ENCODE measurements at places on chromosomes 4 and X.

DNA sequence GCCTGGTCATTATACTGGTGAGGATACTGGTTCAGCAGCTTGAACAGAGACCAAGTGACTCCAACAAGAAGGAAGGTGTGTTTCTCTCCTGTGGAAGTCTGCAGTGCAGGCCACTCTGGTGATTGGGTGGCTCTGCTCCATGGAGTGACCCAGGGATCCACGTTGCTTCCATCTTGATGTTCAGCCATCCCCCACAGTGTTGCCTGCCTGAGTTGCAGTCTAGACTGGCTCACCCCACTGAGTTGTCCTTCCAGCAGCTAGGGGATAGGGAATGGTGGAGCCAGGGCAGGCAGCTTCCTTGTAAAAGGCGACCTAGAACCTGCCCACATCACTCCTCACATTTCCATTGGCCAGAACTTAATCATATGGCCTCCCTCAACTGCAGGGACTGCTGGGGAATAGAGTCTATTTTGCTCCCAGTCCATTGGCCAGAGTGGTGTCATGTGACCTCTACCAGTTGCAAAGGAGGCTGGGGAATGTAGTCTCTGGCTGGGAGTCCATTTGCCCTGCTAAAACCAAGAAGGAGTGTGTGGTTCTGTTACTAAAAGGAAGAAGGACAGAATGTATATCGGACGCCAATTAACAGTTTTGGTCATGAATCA lies 8.0 kb downstream of the MAN2B2 start:
- peak; percentile 50 for DNase-seq

DNA sequence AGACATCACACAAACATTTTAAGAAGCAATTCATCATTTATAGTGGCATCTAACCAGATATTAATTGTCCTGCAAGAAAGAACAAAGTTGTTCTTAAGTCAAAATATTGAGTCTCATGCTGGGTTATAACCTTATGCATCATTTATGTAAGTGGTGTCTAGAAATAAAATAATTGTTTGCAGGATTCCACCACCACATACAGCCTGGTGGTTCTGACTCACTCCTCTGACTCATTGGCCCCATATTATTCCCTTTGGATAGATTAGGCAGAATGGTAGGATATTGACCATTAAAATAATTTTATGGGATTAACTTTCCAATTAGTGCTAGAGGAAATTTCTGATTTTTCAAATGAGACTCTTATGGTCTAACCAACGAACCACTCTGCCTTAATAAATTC lies 384.5 kb downstream of the GRXCR1 start:
- no peak for DNase-seq

- DNase-seq, result no peak
Measured at GRCh38 chr4:87981486-87981885, 6.0 kb downstream of the SPP1 start.

DNA sequence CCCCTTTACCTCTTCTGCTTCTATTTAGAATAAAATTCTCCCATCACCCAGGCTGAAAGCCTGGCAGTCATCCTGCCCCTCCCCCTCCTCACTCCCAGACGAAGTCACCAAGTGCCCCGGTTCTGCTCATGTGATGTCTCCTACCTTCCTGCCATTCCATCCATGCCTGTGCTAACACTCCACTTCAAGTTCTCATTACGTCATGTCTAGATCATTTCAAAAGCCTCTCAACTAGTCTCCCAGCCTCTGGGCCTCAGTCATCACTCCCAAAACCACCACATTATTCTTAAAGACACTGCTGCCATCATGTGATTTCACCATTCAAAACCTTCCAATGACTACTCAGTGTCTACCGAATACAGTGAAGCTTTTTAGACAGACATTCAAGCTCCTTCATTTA lies 17.2 kb upstream of the HOPX start:
- DNase-seq, result no peak

GRCh38 chr4:99574530-99575324 lies at the start of gene MTTP:
Gene MTTP, plus strand, starts transcription at chr4:99574824. Its CDS starts 86 bp downstream, at chr4:99574910.
- DNase-seq, result no peak

DNA sequence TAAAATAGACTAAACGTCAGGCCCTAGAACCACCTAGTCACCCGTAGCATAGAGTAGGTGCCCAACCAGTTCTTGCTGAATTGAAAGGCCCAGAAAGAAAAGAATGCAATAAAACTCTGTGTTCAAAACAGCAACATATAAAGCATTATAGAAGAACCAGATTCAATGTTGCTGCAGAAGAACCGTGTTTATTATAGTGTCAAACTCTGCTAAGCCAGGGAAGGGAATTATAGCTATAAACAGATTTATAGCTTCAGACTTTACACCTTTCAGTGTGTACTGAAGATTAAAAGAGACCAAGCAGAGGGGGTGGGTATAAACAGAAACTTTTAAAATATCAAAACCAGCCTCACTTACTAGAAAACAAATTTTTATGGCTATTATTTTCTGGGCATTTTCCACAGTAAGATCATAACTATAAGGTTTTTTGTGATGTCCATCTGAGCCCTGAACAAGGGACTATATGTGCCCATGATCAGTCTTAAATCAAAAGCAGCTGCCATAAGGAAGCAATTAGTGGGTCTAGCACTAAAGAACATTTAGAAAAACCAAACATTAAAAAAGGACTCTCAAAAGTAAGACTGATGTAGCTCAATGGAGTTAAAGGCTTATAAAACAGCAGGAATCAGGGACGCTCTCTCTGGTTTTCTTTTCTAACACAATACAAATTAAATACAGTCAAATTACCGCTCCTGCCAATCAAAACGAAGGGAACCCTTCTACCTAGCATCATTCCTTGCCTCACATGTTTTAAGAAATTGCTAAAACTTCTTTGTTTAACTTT lies 219.7 kb upstream of the ETNPPL start:
- no peak for DNase-seq

DNA sequence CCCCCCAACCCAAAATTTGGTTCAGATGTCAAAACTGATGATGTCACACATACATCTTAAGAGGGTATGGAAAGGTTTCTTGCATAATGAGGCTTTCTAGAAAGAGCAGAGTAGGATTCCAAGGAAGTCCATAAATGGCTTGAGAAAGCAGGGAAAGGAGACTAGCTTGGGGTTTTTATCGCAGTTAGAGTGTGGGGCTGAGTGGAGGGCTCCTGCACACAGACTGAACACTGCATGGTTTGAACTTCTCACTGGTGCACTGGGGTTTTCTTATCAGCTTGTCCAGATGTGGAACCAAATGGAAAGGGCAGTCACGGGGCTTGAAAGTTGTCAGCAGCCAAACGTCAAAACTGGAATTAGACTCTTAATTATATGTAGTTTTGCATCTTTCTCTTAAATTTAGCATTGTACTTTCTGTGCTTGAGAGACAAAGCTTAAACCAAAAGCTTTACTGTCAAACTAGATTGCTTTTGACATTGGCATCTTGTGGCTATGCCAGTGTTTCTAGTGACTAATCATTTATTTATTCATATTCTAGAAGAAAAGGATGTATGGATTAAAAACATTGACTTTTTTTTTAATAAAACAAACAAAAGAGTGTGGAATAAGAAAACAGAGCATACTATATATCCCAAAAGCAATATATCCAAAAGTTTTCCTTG lies 78.3 kb upstream of the STIM2 start:
- DNase-seq, result no peak

GRCh38 chrX:84078991-84079390 lies 109.0 kb downstream of the RPS6KA6 start:
- no peak for DNase-seq

DNA sequence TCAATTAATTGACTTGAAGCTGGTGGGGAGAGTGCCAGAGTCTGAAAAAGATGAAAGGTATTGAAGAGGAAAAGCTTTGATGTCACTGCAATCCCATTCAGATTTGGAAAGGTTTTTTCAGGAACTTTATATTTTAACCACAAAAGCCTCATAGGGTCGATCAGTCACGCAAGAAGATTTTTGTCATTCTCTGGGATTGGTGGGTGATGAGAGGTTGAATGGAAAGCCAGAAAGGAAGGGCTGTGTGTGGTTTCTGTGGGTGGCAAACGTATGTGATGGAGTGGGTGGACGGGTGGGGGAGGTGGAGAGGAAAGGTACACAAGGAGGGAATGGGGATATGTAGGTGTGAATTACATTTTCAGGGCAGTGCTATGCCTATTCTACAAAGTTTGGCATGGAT lies 173.8 kb upstream of the SCML1 start:
- no peak for DNase-seq

GRCh38 chr4:56007154-56007553 lies 58.4 kb downstream of the CEP135 start:
- no peak for DNase-seq

- DNase-seq, result no peak
Measured at GRCh38 chr4:42519803-42520417, 122.6 kb downstream of the SHISA3 start.

DNA sequence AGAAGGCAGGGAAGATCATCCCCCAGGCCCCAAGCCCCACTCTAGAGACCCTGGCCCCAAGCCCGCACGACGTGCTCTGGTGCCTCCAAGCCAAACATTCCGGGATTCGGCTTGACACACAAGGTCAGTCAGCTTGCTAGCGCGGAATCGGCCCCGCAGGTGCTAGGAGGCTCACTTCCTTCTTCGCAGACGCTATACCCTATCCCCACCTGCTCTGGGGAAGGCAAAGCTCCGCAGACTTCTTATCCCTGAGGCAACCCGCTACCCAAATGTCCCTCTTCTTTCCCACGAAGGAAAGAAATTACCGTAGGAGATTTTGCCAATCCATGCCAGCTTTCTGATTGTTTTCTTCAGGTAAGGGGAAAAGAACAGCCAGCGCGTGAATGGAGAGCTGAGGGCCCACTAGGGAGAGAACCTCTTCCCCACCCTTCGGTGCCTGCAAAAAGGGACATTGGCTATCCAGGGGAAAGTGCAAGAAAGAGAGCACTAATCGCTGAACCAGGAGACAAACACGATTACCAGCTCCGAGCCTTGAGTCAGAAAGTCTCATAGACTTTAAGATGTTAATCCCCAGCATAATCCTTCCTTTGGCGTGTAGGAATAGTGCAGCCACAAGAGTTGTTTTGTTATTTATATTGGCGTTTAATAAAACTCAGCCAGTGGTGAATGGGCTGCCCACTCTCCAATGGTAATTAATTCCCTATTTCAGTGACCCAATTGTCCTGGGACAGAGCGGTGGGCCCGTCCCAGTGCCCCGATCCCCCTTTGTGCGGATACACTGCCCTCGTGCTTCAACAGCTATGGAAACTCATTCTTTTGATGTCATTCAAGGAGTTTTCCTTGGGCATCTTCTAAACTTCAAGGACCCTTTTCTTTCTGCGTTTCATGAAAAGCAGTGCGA lies 5.4 kb upstream of the NEUROG2 start:
- no peak for DNase-seq

- peak; percentile 70 for DNase-seq
Measured at GRCh38 chr4:76213415-76214176, at the start of gene SCARB2. Gene SCARB2, minus strand, starts transcription at chr4:76213824. Its CDS starts 281 bp downstream, at chr4:76213543.

- DNase-seq, result no peak
Measured at GRCh38 chrX:81779701-81780100, 577.8 kb downstream of the SH3BGRL start.

DNA sequence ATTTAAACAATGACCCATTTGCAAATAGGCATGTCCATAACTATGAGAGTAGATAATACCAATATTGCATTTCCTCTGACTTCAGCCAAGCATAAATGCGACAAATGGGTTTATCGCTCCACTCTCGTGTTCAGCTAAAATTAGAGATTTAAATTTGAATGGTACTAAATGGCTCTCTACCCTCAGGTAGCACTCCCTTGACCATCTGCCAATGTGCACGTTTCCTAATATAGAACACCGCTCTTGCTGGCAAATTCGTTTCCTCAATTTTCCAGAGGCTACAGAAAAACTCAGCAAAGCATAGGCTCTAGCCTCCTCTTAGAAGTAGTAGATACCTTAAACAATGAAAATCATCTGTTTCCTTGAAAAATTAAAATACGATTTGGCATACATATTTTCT lies 251.6 kb downstream of the ADGRA3 start:
- no peak for DNase-seq

DNA sequence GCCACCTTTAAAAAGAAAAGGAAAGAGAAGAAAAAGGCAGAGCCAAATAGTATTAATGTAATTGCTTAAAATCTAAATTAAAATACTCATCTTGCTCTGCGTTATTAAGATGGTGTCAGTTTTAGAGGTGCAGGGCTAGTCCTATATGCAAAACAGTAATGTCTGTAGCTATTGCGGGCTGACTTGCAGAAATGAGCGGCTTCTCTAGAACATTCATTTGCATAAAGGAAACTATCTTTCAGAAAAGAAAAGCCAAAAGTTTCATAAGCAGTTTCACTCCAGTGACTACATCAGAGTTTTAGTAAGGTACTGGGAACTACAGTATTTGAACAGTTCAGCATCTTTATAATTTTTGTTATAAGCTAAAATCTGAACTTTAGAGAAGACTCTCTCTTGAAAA lies 6.0 kb downstream of the SMAD1 start:
- no peak for DNase-seq

Data from H54 (cell line).